Right cardiac atrium (tissue), 5 donors: ENCODE measurements at places on chromosomes 12 and 14. TPM values are rescaled to one million over a fixed set of nuclear protein-coding genes. Genes with fewer than 3 reads are reported as not detected.

DNA sequence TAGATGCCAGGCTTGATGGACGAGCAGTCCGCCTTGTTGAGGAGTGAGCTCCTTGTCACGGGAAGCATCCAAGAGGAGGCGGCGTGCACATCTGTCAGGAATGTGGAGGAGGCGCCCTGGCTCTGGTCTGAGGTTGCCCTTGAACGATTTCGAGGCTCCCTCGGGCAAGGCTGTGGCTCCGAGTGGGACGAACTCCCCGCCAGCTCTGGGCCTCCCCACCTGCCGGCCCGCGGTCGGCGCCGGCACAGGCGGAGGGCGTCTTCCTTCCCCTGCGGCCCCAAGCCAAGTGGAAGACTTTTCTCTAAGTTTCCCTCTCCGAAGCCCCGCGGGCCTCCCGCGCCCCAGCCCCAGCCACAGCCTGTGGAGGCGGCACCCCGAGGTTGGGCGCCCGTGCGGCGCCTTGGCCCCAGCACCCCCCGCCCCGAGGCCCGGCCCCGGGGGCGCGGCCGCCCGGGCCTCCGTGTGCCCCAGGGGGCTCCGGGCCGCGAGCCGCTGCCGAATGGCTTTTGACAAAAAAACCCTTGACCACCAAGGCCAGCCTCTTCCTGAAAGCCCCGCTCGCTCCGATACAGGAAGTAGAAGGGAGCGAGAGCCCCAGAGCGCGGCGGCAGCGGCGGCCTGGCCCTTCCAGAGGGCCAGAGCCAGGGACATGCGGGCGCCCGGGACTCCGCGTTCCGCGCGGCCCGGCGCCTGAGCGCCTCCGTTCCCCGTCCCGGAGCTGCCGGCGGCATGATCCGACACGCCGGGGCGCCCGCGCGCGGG lies at the start of gene RIN3:
TSS of gene RIN3 (plus strand) at position 578 of the 762 bp plus-strand sequence. CDS start at position 730, 152 bp downstream.
- peak; percentile 85 for DNase-seq

- DNase-seq, result no peak
These were observed 31.8 kb upstream of the LRRC10 start for GRCh38 chr12:69642531-69642930.

- DNase-seq, result no peak
These were observed 25.4 kb downstream of the IL31 start for GRCh38 chr12:122148657-122149056.

- peak; percentile 95 for DNase-seq
These were observed 4.0 kb upstream of the TESPA1 start for GRCh38 chr12:54988402-54989054.

GRCh38 chr14:97544571-97544970 lies 747.4 kb downstream of the VRK1 start:
- DNase-seq, result no peak

- DNase-seq, result no peak
These were observed 594.1 kb downstream of the NRXN3 start for GRCh38 chr14:78764240-78764639.

- DNase-seq, result no peak
These were observed 98.1 kb downstream of the EML1 start for GRCh38 chr14:99891266-99891665.

GRCh38 chr12:69024413-69024812 lies 91.4 kb upstream of the CPM start:
- no peak for DNase-seq

DNA sequence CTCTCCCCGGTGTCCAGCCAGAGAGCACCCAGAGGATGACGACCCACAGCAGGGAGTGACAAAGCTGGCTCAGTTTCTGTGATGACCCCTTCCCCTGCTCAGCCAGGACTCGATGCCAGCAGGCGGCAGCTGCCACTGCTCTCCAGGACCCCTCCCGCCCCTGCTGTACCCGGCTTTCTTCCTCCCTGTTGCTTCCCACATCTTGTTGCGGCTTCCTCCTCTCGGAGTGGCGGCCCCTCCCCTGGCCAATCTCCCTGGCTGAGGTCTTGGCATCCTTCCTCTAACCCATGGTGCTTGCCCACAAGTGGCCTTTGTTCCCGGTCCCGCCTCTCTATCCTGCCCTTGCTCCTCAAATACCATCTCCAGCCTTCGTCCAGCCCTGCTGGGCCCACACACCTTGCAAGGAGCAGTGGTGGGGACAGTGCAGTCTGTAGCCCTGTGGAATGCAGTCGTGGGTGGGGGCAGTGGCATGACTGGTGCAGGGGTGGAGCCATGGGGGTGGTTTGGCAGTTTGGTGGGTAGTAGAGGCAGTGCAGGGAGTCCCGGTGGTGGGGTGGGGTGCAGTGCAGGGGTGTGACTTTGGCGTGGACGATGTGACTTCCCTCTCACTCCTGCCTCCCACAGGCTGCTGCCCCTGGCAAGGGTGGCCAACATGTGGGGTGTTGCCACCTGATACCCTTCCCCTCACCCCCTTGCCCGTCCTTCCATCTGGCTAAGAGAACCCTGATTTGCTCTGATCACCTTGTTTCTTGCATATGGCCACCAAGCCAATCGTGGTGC lies 16.3 kb upstream of the BEGAIN start:
- no peak for DNase-seq

DNA sequence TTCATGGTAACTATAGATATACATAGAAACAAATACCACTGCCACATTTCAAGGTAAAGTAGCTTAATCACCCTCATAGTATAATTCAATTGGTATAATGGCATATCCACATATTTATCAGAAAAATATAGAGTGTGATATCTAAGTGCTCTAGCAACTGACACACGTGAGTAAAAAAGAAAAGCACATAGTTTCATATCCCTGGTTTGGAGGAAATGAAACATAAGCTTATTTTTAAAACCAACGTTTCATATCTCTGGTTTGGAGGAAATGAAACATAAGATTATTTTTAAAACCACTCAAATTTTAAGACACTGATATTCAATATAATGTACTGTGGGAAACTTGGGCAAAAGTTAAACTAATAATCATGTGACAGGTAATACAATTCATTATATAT lies 2.1 kb downstream of the OR6C70 start:
- no peak for DNase-seq

- DNase-seq, result no peak
These were observed 56.0 kb downstream of the SYNE2 start for GRCh38 chr14:63908667-63909264.

GRCh38 chr14:92224358-92224954 lies 98.5 kb upstream of the SLC24A4 start:
- DNase-seq, result no peak

- DNase-seq, result no peak
These were observed 8.3 kb upstream of the CHST11 start for GRCh38 chr12:104448451-104448850.

DNA sequence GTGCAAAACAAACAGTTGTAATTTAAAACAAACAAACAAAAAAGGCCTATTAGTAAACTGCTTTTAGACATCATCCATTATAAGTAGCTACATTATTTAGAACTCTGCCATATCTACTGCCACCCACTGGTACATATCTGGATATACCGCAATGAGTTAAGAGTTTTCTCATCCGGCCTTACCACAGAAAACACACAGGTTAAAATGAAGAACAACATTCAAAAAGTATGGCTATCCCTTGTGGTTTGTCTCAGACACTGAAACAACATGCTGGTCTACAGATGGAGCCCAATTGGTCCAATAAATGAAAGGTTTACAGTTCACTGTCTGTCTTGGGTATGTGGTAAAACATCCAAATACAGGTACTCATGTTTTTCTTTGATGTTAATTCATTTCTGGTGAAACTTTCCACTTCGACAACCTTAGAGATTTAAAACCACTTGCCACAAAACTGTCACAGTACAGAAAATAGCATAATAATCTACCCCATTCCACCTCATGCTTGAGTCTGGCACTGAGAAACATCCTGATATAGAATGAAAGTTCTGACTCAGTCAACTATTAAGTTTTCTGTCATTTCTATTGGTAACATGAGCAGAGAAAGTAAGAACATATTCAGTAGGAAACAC lies 354.3 kb downstream of the CEP128 start:
- no peak for DNase-seq

DNA sequence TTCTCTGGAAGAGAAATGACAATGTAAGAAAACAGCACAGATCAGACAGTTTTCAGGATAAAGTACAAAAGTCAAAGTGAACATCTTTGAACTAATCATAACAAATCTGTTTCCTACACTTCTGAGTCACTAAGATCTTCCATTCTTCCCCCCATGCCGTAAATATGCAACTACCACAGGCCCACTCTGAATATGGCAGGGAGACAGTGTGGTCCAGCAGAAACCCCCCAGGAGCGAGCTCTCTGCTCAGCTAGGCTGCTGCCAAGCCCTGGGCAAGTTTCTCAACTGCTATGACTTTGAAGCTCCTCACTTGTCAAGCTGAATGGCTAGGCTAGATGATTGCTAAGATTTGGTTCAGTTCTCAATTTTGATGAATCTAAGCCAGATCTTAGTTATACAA lies 148.1 kb downstream of the EFCAB11 start:
- DNase-seq, result no peak

GRCh38 chr12:91140026-91140931 lies 29.0 kb upstream of the LUM start:
- DNase-seq, result peak; percentile 26

GRCh38 chr14:105913221-105913620 lies 386.8 kb downstream of the TMEM121 start:
- DNase-seq, result peak; percentile 4

DNA sequence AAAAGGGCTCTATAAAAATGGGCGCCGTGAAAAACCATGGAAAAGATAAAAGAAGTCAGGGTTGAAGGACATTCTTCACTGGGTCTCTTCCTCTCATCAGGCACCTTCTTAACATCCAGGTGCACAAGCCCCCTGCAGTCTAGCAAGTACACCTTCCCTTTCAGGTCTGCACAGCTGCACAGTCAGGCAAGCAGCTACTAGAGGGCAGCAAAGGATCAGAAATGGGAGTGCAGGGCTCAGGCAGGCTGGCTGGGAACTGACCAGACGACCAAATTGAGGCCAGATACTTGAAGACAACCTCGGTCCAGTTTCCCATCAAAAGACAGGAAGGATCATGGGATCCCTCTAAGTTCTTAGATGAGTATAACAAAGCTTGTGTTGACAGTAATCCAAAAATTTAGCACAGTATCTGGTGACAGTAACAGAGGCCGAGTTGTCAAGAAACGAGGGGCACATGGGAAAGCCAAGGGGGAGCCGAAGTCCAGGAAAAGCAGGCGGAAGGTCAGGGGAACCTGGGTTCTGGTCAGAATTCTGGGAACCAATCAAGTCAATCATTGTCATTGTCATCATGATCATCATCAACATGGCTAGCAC lies 10.1 kb upstream of the GRIP1 start:
- DNase-seq, result peak; percentile 53

DNA sequence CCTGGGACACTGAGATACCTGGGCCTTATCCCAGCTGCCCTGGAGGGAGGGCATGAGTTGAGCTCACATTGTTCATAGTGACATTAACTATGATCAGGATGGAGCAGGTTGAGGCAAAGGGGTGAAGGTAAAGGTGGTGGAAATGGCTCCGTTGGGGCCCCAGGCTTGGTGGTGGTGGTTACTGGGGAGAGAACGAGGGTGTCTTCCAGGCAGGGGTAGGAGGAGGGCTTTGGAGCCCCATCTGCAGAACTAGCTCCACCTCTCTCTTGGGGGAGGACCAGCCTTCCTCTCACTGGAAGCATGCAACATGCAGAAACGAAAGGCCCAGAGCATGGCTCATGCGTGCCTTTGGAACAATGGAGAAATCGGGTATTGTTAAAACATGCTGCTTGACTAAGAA lies 217.0 kb downstream of the SLC41A2 start:
- DNase-seq, result no peak

- no peak for DNase-seq
These were observed 175.2 kb downstream of the PAWR start for GRCh38 chr12:79515530-79515935.

The SMIM41 gene
- total RNA-seq, result not detected

The MAGOHB gene
- 12.8 TPM for total RNA-seq

The ERH gene
- total RNA-seq, result 124 TPM

The HSPA2 gene
- total RNA-seq, result 49.8 TPM

The GYS2 gene
- 0.12 TPM for total RNA-seq

The FOXN4 gene
- total RNA-seq, result not detected

The DIO2 gene
- total RNA-seq, result 1.1 TPM

The MLF2 gene
- 135 TPM for total RNA-seq
